NCI-H524 (cell line): ENCODE measurements at places on chromosomes 12 and 14.
A peak's percentile ranks its signal among the peaks of the same experiment; 100 is the strongest.

DNA sequence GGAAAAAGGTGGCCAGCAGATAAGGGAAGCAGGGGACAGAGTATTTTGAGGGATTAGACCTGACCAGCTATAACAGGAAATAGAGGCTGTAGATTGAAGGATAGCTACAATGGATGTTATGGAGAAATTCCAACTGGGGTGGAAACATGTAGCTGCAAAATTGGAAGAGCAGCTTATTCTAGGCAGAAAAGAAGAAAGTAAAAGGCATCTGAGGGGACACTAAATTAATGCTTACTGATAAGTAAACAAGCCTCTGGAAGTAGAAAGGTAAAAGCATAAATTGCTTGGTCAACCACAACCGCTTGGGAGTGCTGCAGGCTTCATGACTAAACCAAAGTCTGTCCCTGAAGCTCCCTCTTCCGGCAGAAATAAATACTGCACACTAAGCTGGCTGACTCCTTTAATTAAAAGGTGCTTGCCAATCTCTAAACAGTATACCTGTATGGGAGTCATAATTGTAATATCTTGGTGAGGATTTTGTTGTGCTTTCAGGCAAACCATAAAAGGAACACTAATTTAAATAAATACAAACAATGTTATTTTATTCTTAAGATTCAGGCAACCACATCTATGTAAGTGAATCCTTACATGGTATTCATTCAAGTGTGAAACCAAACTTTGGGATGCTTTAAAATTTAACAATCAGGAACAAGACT lies 7.7 kb downstream of the UBC start:
- DNase-seq = no peak

- no peak for DNase-seq
Measured at GRCh38 chr14:24238123-24238522, 4.3 kb downstream of the TINF2 start.

DNA sequence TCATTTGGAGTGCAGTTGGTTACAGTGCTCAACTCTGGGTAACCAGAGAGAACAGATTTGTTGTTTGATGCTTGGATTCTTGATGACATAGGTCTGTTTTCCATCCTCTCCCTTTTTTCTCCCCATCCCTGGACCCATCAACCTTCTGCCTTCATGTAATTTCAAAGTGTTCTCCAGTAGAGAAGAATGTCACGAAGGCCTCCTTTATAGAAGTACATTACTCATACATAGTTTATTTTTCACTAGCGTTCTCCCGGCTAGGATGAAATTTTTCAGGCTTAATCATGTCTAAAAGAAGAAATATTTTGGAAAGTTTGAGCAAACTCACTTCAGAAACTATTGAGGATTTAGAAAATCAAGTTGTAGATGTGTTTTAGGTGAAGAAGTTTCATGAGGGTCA lies 20.9 kb upstream of the APPL2 start:
- no peak for DNase-seq

DNA sequence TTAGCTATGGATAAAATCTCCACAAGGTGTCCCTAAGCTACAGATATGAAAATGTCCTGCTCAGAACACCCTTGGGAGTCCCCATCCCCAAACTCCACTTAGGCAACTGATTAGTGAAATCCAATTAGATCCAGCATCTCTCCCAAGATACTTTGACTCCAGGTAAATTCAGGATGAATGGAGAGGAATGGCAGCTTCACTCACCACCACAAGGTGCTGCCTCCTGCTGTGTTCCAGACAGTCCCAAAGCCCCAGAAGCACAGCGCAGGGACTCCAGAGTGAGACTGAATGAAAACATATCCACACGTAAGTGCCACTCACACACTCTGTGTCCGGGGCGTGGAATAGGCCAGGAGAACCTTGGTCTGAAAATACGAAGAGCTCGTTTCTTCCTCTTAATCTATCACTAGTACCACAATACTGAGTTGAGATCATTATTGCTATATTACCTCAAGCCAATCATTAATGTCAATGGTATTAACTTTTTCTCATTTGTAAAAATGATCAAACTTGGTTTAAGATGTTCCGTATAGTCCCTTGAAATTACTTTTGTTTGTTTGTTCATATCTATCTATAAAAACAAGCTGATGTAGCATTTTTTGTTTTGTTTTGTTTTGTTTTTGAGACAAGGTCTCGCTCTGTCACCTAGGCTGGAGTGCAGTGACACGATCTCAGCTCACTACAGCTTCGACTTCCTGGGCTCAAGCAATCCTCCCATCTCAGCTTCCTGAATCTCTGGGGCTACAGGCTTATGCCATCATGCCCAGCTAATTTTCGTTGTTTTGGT lies 70.0 kb upstream of the BICD1 start:
- no peak for DNase-seq

DNA sequence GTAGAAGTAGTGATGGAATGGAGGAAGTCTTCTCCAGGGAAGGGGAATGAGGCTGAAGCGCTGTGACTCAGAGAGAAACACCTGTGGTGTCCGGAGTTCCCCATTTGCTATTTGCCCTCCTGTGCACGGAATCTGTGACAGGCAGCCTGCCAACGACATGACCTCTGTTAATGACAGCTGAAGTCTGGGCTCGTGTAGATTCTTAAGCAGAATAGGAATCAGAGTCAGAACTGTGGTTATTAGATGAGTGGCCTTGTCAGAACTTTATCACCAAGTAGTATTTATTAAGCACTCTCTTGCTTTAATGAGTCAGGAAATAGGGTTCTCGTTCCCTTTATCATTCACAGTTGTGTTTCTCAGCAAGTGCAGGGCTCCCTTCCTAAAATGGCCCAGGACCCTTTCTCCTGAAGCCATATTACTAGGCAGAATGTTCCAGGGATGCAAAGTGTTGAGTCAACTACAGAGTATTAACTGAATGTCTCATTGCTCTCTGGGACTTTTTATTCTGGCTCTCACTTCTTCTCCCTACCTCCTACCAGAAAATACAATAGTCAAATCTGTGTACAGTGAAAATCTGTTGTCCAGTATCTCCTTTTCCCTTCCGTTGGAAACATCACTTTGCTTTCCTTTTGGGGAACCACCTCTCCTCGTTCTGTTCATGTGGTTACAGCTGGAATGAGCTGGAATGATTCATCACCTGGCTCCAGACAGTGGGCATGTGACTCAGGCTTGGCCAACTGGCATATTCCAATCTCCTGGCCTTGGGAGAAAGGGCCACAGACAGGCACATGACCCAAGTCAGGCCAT lies 77.8 kb upstream of the MAX start:
- no peak for DNase-seq

- DNase-seq = no peak
Measured at GRCh38 chr14:49203676-49204075, 382.5 kb downstream of the RPS29 start.

DNA sequence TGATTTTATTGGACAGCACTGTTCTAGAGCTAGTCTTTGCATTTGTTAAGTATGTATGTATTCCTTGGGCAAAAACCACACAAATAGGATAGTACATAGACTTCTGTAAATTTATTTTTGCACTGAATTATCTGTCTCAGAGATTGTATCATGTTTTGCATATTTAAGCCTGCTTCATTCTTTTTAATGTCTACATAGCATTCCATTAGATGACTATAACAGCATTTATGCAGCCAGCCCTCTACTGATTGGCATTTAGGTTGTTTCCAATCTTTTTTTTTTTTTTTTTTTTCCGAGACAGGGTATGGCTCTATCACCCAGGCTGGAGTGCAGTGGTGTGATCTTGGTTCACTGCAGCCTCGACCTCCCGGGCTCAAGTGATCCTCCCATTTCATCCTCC lies 34.5 kb downstream of the SYNDIG1L start:
- no peak for DNase-seq

- DNase-seq = no peak
Measured at GRCh38 chr12:9880532-9881078, 684 bp upstream of the KLRF2 start.

GRCh38 chr12:56348776-56349175 lies 10.1 kb downstream of the IL23A start:
- no peak for DNase-seq

DNA sequence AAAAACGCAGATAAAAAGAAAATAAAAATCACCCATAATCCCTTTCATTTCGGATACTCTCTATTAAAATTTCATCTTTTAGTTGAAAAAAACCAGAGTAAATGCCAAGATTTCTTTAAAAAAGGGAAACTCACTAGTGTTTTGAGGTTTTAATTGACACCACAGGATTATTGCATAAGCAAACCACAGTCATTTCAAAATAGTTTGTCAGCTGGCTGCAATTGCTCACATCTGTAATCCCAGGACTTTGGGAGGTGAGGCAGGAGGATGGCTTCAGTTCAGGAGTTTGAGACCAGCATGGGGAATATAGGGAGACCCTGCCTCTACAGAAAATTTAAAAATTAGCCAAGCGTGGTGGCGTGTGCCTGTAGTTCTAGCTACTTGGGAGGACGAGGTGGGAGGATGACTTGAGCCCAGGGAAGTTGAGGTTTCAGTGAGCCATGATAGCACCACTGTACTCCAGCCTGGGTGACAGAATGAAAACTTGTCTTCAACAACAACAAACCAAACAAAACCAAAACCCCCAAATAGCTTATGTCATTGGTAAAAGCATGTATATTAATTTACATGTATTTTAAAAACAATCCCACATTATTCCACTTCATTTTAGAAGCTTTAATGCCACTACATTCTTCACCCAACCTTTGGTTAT lies 48.8 kb downstream of the SYNE2 start:
- no peak for DNase-seq

GRCh38 chr14:28875934-28876571 lies 109.5 kb downstream of the FOXG1 start:
- no peak for DNase-seq

DNA sequence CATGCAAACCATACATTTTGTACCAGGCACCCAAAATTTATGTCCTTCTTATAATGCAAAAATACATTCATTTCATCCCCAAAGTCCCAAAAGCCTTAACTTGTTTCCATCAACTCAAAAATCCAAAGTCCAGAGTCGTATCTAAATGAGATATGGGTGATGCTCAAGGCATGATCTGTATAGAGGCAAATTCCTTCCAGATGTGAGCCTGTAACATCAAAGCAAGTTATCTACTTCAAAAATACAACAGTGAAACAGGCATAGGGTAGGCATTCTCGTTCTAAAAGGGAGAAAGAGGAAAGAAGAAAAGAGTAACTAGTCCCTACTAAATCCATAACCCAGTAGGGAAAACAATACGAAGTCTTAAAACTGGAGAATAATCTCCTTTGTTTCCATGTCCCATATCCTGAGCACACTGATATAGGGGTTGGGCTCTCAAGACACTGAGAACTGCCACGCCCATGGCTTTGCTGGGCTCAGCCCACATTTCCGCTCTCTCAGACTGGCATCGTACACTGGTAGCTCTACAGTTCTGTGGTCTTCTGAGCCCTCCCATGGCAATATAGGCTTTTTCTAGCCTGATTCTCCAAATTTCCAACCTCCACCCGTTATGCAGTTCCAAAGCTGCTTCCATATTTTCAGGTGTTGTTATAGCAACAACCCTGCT lies 232.8 kb downstream of the TMTC2 start:
- no peak for DNase-seq

DNA sequence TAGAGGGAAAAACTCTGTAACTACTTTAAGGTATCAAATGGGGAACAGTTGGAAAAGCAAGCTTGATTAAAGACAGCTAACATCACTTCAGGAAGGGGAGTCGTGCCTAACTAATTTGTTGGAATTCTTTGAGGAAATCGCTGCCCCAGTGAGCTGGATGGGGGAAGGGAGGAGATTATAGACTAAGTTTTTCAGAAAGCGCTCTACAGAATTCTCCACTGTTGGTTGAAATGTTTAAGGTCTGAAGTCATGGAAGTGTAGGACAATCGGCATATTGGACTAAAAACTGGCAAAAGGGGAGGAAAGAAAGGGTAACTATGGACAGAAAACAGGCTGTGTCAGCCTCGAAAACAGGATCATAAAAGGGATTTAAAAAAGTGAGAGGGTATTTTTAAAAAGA lies 229.9 kb upstream of the HMGA2 start:
- DNase-seq = no peak

GRCh38 chr12:103657331-103657730 lies 70.3 kb downstream of the STAB2 start:
- no peak for DNase-seq

DNA sequence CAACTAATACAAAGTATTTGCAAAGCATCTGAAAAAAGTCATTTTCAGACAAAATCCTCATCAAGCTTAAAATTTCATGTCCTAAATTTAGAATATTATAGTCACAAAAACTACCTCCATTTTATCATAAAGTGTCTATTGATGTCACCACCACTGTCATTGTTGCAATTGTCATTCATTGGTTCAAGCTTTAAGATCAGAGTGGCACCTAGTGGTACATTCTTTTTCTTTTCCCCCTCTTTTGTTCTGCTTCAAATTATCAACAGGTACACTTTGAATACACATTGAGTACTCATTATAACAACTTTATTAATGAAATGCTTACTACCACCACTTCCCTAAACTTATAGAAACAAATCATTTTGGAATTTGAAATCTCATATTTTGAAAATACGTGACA lies 379.8 kb downstream of the SEC23A start:
- peak; percentile 27 for DNase-seq

- peak; percentile 21 for DNase-seq
Measured at GRCh38 chr12:38328306-38328895, 11.8 kb downstream of the ALG10B start.

- DNase-seq = peak; percentile 88
Measured at GRCh38 chr12:121718653-121719239, 6.2 kb downstream of the TMEM120B start.

DNA sequence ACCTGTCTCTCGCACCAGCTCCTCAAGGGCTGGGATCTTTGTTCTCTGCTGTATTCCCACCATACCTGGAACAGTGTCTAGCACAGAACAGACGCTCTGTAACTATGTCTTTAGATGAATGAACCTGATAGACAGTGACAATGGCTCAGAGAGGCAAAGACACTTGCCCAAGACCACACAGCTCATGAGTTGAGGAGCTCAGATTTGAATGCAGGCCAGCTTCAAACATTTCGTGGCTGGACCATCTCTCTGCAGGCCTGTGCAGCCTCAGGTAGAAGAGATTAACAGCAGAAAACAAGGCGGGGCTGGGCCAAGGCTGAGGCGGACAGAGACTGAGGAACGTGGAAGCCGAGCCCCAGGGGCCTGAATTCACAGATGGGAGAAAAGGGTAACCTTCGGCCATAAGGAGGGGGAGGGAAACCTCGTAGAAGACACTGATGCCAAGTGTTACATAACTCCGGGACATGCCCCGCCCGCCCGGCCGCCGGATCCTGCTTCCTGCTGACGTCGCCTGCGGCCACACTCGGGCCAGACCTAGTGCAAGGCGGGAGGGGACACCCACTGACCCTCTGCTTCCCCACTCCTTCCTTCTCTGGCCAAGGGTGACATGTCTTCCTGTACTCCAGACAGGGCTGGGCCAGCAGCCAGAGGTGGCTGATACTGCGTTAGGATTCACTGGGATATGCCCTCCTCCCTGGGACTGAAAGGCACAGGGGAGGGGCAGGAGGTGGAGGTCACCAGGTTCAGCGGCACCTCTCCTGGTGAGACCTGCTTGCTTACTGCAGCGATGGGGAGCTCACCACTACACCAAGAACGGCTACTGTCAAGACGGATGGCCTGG lies 86.8 kb downstream of the RFLNA start:
- no peak for DNase-seq

GRCh38 chr14:91267965-91268437 lies 23.5 kb upstream of the GPR68 start:
- no peak for DNase-seq

- DNase-seq = no peak
Measured at GRCh38 chr12:15208140-15208539, 13.1 kb downstream of the RERG start.
